ENCODE measurements at places on chromosomes 2 and 18.

DNA sequence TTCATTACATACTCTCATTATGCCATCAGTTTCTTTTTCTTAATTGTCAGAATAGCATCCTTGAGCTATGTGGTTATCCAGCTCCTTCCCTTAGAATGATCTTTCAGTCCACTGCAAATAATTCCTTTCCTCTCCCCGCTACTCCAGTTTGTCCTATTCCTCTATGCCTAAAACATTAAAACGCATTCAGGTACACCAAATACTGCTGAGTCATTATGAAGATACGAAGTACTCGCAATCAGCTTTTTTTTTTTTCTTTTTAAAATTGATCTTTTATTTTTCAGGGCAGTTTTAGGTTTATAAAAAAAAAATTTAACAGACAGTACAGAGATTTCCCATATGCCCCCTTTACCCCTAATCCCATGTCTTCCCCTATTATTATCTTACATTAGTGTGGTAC is 164.8 kb upstream of the TMEM200C start:
- DNase-seq, result no peak

DNA sequence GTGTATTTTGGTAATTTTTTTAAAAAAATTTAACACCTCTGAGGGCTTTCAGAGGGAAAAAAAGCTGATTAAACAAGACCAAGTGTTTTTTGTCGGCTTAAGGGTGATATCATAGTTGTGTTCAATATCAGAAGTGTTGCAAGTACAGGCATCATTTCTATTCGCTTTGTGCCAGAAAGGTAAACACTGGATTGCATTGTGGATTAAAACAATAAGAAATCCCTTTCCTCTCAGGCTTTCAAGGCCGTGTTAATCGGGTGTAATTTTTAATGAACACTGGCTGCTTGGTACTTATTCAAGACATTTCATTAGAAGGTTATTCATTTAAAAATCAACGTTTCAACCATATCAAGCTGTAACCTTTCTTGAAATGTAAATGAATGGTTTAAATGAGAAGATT is 18.3 kb downstream of the FIGN start:
- no peak for DNase-seq

GRCh38 chr18:63107171-63107845 is 212.3 kb downstream of the BCL2 start:
- DNase-seq, result no peak

DNA sequence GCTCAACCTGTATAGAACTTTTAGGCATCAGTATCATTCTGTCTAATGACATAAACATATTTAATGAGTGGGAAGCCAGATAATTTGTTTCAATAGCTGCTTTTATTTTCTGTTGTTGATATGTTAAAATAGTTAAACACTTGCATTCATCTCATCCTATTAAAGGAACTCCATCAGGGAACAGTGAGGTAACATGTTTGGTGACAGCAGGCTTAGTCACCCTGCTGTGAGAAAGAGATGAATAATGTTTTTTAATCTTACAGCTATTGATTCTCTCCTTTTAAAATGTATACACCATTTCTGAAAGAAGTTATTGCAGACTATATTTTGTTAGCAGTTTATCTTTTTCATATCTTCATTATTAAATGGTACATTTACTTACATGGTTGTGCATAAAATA is 123.3 kb upstream of the CWC22 start:
- no peak for DNase-seq

- DNase-seq, result no peak
These were observed 140.5 kb downstream of the ASB1 start for GRCh38 chr2:238567067-238567855.

DNA sequence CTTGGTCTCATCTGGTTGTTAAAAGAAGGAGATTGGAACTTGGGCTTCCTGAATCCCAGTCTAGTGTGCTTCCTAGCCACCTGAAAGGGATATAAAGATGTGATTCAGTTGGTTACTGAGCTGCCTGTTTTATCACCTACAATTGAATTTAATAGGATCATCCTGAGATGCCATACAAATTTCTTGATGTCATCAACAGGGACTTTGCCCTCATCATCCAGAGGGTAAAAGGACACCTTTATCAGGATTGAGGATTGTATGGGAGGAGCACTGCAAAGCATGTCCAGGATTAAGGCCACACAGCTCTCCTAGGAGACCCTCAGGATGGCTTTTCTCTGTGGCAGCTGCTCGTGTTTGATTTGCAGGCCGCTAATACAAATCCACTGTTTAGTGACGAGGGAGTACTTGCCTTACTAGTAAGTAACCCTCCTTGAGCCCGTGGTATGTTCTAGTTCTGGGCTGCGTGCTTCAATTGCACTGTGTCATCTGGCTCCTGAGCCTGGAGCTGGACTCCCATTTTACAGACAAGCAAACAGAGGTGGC is 28.6 kb downstream of the SH3RF3 start:
- DNase-seq, result no peak

GRCh38 chr2:54763636-54764291 is 40.3 kb downstream of the EML6 start:
- DNase-seq, result no peak

Data from head of caudate nucleus (tissue), 42 donors.